ENCODE measurements at places on chromosomes 2 and 18.

- no peak for DNase-seq
Observed at GRCh38 chr2:224158061-224158460, 119.0 kb upstream of the SERPINE2 start.

DNA sequence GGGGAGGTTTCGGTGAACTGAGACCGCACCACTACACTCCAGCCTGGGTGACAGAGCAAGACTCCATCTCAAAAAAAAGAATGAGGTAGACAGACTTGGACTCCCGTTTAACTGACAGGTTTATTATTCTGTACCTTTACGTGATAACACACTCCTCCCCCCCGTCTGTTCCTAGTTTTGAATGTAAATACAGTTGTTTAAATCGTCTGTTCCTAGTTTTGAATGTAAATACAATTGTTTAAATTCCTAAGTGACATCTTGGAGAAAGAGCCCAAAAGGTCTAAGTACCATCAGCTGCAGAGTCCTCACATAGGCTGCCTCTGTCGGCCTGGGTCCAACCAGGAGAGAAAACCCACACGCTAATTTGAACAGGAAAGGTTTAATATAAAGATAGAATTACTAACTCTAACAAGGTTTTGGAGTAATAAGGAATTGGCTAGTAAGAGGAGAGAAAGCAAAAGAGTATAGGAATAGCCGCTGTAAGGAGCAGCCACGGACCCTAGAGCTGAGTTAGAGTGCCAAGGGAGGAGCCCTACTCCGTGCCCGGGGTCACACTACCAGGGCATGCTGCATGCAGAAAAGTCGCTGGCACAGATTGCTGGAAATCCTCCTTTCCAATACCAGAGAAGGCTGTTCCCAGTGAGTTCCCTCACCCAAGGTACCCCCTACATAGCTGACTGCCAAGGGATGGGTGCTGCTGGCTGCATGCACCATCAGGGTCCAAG, 83.5 kb upstream of the RANBP2 start:
- no peak for DNase-seq

- no peak for DNase-seq
Observed at GRCh38 chr2:205032093-205032551, 486.8 kb downstream of the PARD3B start.

DNA sequence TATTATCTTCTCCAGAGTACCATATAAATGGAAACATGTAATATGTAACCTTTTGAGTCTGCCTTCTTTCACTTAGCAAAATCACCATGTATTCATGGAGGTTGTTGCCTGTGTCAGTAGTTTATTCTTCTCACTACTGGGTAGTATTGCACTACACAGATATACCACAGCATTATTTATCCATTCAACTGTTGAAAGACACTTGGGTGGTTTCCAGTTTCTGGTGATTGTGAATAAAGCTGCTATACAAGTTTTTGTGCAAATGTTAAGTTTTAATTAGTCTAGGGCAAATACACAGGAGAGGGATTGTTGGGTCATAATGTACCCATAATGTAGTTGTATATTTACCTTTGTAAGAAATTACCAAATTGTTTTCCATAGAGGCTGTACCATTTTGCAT, 29.6 kb upstream of the RPRD1A start:
- DNase-seq, result no peak

- no peak for DNase-seq
Observed at GRCh38 chr2:144559681-144560080, 39.8 kb upstream of the ZEB2 start.

DNA sequence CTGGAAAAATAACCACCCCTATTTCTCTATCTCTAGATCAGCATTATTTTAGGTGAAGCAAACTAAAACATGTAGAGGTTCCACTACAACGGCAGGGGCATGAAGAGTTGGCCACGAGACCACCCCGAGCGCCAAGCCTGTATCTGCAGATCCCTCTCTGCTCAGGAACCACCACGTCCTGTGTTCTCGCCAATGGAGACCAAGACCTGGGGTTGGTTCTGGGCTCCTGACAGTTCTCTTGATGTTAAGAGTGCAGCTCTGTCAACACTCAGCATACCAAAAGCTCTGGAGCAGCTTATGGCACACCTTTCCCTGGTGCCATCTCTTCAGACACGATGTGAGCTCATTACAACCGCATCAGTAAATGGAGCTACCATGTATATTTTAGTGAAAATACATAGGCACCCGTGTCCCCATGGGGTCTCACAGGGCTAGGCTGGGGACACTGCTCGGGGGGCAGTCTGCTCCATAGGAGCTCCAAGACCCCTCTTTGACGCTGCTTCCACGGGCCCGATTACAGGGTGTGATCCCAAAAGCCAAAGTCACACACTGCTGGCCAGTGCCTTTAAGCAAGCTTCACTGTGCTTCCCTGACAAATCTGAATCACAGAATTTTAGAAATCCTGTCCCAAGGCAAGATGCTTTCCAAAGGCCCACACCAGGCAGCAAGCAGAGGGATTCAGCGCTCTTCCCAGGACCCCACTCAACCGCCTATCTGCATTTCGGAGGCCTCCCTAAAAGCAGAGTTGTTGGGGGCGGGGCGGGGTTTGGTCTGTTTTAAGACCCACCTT, 72.2 kb downstream of the EMILIN2 start:
- DNase-seq, result no peak

- no peak for DNase-seq
Observed at GRCh38 chr2:197851451-197851850, 47.1 kb downstream of the PLCL1 start.

GRCh38 chr2:8076448-8077342, 605.2 kb upstream of the ID2 start:
- no peak for DNase-seq

DNA sequence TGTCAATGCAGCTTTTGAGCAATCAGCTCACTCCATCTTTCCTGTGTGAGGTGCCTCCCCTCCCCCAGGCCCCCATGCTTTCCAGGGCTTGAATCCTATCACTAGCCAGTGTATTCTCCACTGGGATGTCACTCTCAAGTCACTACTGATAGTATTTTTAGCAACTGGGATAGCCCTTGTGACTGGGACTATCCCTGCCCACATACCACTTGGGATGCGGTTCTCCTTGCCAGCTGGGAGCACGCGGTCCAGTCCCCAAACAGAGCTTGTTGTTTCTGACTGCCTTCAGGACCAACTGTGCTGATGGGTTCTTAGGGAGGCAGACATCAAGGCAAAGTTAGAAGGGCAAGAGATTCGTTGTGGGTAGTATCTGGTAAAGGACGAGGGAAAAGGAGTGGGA, 134.9 kb downstream of the FAM161A start:
- DNase-seq, result no peak

DNA sequence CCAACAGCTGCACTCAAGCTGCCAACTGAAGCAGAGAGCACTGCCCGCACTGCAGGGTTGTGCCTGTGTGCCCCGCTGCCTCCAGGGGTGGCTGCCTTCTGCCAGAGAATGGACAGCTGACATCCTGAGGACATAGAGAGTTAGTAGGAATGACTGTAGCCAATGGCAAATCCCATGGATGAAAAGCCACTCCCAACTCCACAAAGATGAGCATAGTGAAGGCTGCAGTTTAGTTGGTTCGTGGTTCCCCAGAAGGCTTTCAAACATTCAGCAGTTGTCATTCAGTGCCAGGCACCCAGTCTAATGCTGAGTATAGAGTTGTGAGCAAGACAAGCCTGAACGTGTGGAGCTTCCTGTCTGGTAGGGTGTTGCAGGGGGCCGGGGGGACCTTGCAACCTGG, 30.3 kb downstream of the GYPC start:
- no peak for DNase-seq

- DNase-seq, result no peak
Observed at GRCh38 chr18:32213693-32214092, 23.9 kb downstream of the MEP1B start.

Measured in ecto neural progenitor cell (in vitro differentiated cells).